Testis (tissue), 5 donors: ENCODE measurements at places on chromosomes 4 and X. TPM values are rescaled to one million over a fixed set of nuclear protein-coding genes. Genes with fewer than 3 reads are reported as not detected.
A peak's percentile ranks its signal among the peaks of the same experiment; 100 is the strongest.

CSTF2 gene
- total RNA-seq: 44.4 TPM

TRPC5OS gene
- total RNA-seq: 112 TPM

GPR34 gene
- total RNA-seq: 3.8 TPM

PABPC5 gene
- total RNA-seq: 5.9 TPM

DNA sequence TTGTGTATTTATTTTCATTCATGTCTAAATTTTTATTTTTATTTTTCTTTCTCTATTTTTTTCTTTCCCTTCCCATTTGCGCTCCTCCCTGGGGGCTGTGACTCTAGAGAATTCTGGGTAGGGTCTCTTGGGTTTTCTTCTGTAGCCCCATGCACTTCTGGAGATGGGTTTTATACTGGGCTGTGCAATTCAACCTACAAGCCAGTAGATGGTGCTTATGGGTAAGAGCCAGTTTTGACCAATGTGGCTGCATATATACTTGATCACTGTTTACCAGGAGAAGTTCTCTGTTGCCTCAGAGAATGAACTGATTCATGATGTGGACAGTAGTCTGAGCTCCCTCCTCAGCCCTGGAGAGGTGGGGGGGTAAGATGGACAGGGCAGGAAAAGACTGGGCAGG lies 614.6 kb downstream of the PCDH19 start:
- no peak for DNase-seq

DNA sequence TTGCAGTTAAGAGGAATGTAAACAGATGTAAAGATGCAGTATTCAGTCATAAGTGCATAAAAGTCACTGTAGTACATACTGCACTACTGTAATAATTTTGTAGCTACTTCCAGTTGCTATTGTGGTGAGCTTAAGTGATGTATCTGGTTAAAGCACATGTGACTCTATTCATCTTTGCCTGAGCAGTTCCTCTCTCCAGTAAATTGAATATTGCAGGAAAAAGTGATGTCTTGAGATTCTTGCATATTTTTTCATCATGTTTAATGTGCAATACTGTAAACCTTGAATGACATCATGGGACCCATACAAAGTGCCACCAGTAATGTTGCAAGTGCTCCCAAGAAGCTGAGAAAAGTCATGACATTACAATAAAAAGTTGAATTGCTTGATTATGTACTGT lies 9.6 kb downstream of the UBA6 start:
- DNase-seq: no peak

- DNase-seq: no peak
Measured at GRCh38 chr4:3037957-3038461, 36.3 kb downstream of the HTT-AS start.

DNA sequence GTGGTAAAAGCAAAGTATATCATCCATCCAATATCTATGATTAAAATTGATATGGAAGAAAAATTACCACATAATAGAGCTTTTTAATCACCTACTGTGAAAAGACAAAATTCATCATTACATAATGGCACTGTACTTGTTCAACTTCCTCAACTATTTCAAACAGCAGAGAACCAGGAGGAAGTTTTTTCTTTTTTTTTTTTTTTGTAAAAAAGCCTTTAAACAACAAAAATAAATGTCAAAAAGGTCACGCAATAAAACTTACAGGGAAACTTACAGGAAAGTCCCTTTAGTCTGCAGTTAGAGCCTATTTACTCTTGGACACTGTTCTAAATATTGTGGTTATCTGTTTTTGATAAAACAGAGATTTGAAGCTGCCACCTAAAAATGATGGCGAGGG lies 4.8 kb downstream of the PDGFC start:
- no peak for DNase-seq

GRCh38 chrX:124341396-124342132 lies 4.8 kb upstream of the SH2D1A start:
- DNase-seq: no peak

- peak; percentile 26 for DNase-seq
Measured at GRCh38 chr4:11765849-11766453, 337.3 kb upstream of the HS3ST1 start.

GRCh38 chrX:134461437-134461836 lies 1.5 kb downstream of the HPRT1 start:
- DNase-seq: no peak

- no peak for DNase-seq
Measured at GRCh38 chrX:84047339-84047738, 140.7 kb downstream of the RPS6KA6 start.

- no peak for DNase-seq
Measured at GRCh38 chrX:51520393-51520792, 24.0 kb upstream of the NUDT11 start.

GRCh38 chr4:156820931-156821330 lies 150.7 kb downstream of the PDGFC start:
- DNase-seq: no peak

- DNase-seq: no peak
Measured at GRCh38 chr4:100494166-100494565, 23.7 kb downstream of the EMCN start.

GRCh38 chr4:140135529-140136088 lies 18.4 kb downstream of the MAML3 start:
- DNase-seq: peak; percentile 38

- no peak for DNase-seq
Measured at GRCh38 chr4:52358366-52358765, 300.7 kb downstream of the USP46 start.

DNA sequence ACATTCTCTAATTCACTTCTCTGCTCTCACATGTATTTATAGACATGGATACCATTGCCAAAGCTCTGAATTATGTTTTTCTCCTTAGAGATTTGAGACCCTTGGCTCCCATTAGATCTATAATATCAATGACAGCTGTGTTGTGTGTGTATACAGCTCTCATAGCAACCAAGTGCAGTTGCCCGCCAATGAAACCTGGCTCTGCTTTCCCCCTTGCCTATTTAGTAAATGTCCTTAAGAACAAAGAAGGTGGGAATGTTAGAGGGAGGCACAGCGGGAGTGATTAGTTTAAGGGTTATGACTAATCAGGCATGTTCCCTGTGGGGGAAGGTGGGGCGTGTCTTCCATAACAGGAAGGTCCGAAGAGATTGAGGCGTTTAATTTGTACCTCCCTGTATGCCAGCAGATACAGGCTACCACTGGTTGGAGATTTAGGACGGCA lies 100.5 kb upstream of the TBC1D9 start:
- no peak for DNase-seq

DNA sequence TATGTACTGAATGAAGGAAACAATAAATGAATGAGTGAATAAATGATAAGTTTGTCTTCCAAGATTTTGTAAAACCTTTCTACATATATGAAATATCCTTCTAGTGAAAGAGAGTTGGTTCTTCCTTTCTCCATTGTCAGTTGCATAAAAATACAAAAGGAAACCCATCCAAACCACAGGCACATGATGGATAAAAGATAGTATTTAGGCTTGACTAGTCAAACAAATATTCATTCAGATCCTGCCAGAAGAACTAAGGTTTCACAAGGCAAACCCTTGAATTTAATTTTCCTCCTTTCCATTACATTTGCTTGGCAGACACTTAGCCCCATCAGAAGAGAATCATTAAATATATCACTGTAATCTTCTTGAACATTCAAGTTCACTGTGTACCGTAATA lies 208.4 kb downstream of the COL25A1 start:
- DNase-seq: no peak

DNA sequence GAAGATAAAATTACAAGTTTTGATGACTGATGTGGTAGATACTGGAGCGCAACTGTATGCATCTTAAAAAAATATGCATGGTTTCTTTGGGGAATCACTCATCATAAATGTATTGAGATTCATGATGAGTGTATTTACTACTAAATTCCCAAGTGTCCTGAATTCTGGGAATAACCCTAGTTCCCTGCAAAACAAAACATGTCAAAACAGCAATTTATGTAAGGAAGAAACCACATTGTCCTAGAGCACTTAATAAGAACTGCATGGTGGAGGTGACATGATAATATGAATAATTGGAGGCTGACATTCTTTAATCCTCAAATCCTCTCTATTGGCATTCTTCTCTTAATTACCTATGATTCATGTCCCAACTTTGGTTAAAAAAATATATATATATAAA lies 1804.7 kb downstream of the STIM2 start:
- no peak for DNase-seq
